Stimulated activated CD8-positive, alpha-beta memory T cell treated with anti-CD3 and anti-CD28 coated beads, Interleukin-15, amount 100 ng/mL, for 24 hours (primary cell): ENCODE measurements at places on chromosomes 3 and 15.

DNA sequence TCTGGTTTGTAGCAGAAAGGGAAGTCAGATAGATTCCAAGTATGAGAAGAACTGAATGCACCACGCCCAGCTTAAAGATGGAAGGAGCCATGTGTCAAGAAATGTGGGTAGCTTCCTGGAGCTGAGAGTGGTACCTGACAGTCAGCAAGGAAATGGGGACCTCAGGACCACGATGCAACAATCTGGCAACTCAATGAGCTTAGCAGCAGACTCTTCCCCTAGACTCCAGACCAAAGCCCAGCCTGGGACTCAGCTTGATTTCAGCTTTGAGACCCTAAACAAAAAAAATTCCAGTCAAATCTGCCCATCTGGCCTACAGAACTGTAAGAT lies 24.4 kb downstream of the MIX23 start:
- no peak for DNase-seq

GRCh38 chr3:151919446-151919845 lies 46.0 kb downstream of the SUCNR1 start:
- no peak for DNase-seq

DNA sequence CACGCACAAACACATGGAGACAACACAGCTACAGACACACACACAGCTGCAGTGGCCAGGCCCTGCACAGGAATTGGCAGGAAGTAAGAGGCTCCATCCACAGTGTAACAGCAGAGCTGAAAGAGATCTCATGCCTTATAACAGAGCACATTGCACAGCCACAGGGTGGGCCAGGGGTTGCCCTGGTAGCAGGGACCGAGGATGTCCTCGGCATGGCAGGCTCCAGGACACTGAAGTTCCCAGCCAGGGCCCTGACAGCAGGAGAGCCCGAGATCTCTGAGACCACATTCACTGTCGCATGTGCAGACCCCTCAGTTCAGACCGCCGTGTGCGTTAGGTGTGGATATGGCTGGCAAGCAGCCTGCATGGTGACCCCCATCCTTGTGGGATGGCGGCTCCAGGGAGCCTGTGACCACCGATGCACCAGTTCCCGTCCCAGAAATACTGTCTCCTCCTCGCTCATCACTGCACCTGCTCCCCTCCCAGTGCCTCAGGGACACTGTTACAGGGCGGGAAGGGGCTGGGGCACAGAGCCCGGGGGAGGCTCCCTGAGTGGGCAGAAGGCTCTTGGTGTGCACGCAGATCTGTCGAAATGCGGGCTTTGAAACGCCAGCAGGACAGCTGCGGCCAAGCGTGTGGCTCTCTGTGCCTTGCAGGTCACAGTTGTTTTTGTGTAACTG lies 1.5 kb upstream of the OCA2 start:
- no peak for DNase-seq

GRCh38 chr3:149662240-149662887 lies 4.5 kb upstream of the WWTR1 start:
- DNase-seq = no peak

DNA sequence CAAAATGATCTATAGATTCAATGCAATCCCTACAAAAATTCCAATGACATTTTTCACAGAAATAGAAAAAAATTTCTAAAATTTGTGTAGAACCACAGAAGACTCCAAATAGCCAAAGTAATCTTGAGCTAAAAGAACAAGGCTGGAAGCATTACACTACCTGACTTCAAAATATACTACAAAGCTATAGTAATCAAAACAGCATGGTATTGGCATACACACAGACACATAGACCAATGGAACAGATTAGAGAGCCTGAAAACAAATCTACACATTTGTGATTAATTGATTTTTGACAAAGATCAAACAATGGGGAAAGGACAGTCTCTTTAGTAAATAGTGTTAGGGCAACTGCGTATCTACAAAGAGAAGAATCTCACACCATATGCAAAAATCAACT lies 45.3 kb upstream of the RYK start:
- no peak for DNase-seq

DNA sequence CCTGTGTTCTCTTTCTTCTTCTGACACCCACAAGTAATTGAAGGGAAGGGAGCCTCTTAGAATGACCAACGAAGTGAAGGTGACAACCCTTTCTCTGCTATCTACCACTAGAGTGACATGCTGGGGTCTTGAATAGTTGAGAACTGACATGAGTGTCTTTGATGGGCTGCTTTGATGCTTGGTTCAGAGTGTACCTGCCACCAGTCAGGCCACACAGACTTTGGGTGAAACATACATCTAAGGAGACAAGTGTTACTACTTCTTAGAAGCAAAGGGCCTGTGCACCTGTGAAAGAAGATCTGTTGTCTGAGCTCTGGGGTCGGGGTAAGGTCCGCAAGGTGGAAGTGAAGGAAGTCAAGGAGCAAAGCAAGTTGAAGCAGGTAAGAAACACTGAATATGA lies 1040.7 kb upstream of the CFAP20DC start:
- DNase-seq = no peak

- DNase-seq = no peak
These were observed 57.0 kb upstream of the MRPS22 start for GRCh38 chr3:139286825-139287224.

- DNase-seq = no peak
These were observed 34.1 kb downstream of the GLB1 start for GRCh38 chr3:33062866-33063265.

DNA sequence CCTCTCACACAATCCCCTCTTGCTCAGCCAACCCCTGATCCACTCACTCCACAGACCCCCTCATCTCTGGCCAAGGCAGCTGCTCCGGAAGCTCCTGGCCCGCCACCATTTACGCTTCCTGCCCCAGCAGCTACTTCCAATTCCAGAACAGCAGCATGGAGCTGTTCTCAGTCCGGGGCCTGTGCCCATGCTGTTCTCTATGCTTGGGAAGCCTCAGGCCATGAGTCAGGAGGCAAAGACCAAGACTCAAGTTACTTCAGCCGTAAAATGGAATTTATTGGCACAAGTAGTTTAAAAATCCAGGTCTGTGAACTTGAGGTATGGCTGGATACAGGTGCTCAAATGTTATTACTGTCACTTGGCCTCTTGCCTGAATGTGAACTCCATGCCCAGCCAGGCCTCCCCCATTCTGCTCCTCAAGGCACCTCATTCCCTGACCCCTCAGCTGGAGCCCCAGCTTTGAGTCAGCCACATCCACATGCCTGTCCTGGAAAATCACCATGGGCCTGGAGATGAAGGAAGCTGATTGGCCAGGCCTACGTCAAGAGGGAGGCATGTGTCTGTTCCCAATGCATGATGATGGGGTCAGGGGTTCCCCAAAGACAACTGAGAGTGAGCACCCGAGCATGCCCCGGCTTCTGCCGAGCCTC lies 31.4 kb upstream of the CACNA2D2 start:
- no peak for DNase-seq

DNA sequence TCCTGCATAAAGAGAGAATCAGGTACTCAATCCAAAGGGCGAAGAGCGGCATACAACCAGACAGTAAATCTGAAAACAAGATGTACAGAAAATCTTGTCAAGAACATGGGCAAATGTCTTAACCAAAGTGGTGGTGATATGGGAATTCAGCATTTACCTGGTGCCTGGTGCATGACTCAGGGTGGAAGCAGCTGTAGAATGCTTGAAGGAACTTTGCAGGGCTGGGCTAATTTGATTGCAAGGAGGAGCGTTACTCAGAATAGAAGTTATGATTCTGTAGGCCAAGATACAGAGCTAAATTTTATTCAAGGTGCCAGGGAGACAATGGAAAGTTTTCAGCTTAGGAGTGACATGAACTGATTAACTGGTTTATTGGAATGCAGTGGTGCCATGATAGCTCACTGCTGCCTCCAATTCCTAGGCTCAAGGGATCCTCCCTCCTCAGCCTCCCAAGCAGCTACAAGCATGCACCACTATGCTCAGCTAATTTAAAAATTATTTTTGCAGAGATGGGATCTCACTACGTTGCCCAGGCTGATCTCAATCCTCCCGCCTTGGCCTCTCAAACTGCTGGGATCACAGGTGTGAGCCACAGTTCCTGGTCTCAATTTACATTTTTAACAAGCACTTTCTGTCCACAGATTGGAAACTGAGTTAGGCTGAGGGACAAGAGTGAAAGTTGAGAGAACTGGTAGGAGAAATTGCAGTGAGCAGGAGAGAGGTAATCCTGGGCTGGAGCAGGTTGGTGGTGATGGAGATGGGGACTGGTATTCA lies 91.5 kb upstream of the TBC1D5 start:
- DNase-seq = no peak

- DNase-seq = no peak
These were observed 73.0 kb downstream of the SUMF1 start for GRCh38 chr3:4394048-4394447.

DNA sequence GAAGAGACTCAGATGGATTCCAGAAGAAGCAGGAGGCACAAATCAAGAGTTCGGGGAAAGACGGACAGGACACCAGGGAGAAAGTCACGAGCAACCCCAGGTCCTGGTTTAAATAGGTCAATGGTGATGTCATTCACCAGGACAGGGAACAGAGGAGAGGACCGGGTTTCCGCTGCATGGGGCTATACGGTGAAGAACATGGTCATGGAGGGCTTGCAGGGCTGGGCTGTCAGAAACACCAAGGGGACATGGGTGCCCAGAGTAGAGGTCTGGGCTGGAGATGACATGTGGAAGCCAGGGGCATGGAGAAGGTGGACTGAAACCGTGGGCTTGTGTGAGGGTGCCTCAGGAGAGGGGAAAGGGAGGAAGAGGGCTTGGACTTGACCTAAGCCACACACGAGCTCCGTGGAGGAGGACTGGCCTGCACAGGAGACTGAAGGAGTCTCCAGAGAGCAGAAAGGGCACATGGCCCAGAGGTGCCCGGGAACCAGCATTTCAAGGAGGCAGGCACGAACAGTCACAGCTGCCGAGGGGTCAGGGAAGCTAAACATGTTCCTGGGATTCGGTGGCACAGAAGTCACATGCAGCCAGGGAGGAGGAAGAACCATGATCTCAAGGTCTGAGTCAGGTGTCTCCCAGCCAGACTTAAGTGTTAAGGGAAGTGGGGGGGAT lies 54.2 kb upstream of the RPL32 start:
- no peak for DNase-seq

GRCh38 chr3:32872487-32873382 lies 54.9 kb downstream of the TRIM71 start:
- DNase-seq = no peak

GRCh38 chr3:24680214-24680967 lies 185.7 kb upstream of the THRB start:
- peak; percentile 26 for DNase-seq

DNA sequence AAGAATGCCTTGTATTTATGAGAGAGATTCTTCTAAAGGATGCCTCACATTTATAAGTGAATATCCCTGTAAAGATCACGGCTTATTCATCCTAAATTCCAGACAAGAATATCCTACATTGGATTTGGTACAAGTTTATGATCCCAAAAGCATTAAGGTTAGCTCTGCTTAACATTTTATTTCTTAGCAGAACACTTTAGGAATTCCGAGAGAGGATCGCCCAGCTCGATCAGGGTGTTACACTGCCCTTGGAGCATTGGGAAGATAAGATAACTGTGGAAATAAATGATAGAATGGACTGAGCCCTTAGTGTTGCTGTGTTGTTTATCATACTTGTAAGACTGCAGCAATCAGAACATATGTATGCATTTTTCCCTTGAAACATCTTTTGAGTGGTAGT lies 223.0 kb upstream of the CDIN1 start:
- no peak for DNase-seq

GRCh38 chr3:134854254-134854653 lies 59.2 kb downstream of the EPHB1 start:
- DNase-seq = no peak

- DNase-seq = no peak
These were observed 578.7 kb downstream of the NLGN1 start for GRCh38 chr3:173976281-173976680.

DNA sequence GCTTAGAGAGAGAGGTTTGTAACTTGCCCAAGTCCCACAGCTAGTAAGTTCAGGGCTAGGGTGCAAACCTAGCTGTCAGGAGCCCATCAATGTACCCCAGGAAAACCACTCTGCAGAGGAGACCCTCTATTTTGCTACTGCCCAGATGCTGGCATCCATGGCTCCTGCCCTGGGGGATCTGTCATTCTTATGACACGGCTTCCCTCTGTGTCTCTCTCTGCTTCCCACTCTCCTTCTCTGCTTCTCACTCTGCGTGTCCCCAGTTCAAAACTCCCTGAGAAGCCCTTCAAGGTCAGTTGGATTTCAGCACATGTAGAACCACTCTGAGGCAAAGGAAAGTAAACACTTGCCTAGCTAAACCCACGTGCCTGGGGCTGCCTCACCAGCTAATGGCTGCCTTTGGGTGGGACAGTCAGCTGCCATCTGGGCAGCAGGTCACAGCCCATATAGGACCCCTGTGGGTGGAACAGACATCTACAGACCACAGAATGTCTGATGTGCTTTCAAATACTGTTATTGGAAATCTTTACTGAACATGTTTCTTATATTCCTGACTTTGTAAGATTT lies 29.4 kb upstream of the SLCO2A1 start:
- no peak for DNase-seq

DNA sequence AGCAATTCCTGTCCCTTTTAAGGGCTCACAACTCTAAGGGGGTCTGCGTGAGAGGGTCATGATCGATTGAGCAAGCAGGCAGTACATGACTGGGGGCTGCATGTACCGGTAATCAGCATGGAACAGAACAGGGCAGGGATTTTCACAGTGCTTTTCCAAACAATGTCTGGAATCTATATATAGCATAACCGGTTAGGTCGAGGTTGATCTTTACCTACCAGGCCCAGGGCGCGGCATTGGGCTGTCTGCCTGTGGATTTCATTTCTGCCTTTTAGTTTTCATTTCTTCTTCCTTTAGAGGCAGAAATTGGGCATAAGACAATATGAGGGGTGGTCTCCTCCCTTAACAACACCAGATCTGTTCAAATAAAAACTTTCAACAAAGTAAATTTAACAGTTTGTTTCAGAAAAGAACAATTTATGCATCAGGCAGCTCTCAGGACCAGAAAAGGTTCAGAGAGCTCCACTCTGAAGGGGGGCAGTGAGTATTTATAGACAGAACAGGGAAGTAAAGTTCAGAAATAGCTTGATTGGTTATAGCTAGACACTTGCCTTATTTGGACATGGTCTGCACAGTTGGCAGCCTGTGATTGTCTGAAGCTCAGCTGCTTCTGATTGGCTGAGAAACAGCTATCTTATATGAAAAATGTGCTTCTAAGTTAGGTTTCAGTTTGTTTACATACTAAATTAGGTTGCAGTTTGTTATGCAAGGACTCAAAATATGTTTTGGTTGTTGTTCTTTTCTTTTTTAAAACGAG lies 17.2 kb upstream of the B4GALT4 start:
- DNase-seq = no peak

DNA sequence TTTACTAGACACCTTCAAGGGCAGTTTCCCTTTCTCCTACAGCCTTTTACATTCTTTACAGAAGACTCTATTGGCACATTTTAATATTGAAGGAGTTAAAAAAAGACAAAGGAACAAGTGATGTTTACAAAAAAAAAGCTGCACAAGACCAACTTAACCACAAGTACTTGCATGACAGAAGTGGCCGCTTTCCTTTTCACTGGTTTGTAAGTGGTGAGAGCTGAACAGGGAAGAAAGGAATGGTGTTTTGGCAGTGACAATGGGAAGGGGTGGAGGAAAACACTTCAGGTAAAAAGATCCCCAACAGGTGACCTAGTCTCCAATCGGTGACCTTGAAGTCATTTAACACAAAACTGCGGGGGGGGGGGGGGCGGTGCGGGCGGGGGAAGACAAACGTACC lies 1.1 kb downstream of the WDR72 start:
- DNase-seq = no peak

- DNase-seq = no peak
These were observed 13.4 kb upstream of the TRH start for GRCh38 chr3:129961141-129961541.

GRCh38 chr3:30081904-30082303 lies 524.5 kb upstream of the TGFBR2 start:
- no peak for DNase-seq

- no peak for DNase-seq
These were observed 134.1 kb downstream of the MBNL1 start for GRCh38 chr3:152402695-152403451.
